NCI-H1417 (cell line): ENCODE measurements at places on chromosomes 4 and X.
A peak's percentile ranks its signal among the peaks of the same experiment; 100 is the strongest.

- DNase-seq = no peak
Observed at GRCh38 chrX:147917700-147918695, 6.3 kb downstream of the FMR1 start.

- DNase-seq = peak; percentile 6
Observed at GRCh38 chrX:152992115-152992514, 1.8 kb downstream of the PNMA5 start.

- DNase-seq = no peak
Observed at GRCh38 chrX:54776987-54777672, 20.9 kb downstream of the ITIH6 start.

DNA sequence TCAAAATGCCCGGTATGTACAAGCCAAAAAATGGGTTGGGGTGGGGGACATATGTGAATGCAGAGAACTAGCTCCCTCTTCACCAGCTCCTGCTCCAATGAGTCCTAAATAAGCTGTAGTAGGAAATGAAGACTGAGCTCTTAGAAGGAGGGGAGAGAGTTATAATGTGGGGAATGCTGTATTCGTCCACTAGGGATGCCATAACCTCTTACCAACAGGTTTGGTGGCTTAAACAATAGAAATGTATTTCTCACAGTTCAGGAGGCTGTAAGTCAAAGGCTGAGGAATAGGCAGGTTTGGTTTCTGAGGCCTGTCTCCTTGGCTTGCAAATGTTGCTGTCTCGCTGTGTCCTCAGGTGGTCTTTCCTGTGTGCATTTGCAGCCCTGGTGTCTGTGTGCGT is 4.4 kb upstream of the INPP4B start:
- DNase-seq = peak; percentile 15

DNA sequence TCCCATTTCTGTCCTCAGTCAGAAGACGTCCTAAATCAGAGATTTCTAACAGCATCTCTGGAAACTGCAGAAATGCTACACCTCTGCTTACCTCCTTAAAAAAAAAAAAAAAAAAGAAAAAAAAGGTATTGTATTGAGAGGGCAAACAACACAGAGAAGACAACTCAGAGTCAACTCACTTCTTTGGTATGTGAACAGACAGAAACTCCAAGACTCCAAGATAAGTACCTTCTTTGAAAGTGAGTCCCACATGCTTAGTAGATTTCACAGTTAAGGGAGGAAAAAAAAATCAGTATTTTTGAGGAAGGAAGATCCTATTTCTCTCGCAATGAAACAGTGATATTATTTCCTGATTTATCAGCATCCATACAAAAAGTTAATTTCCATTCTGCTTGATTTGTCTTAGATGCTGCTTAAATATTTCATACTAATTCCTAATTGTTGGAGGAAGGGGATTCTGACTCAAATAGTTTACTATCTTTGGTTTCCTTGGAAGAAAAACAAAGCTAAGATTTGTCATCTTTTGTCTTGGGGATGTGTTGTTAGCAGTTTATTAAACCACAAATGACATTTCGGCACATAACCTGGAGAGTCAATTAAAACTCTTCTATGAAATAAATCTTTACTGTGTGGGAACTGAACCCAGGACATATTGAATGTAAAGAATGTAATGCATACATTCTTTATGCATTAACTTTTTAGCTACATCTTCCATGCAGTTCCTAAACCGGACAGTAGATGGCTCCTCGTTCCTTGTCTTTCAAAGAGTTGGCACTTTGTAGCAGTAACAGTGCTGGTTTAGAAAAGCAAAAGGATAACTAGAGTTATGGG is 4.7 kb downstream of the RASGEF1B start:
- DNase-seq = peak; percentile 96

DNA sequence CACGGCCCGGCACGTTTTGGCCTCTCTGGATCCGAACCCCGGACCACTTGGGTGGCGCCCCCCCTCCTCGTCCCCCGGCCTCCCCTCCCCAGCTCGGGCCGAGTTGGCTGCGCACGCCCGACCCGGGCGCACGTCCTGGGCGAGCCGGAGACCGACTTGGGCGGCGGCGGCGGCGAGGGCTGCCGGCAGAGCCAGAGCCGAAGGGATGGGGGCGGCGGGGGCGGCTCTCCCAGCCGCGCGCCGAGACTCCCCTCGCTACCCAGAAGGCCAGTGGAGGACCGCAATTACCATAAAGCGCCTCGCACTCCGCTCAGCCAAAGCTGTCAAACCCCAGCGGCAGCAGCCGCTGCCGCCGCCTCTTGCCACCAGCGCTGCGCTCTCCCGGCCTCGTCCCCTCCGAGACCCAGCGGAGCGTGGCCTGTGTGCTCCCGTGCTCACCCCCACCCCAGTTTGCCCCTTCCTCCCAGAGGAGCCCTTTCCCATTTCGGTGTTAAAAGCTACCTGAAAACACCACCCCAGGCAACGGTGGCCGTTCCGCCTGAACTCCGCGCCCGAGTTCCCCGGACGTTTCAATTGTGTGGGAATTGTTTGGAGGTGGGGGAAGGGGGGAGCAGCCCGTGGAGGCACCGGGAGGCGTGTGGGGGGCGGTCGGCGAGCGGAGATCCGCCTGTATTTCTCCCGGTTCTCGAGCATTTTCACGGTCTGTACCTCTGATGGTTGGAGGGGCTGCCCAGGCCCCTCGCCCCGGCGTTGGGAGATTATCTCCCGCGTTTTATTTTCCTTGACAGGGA is 701 bp upstream of the BCOR start:
- DNase-seq = peak; percentile 84

DNA sequence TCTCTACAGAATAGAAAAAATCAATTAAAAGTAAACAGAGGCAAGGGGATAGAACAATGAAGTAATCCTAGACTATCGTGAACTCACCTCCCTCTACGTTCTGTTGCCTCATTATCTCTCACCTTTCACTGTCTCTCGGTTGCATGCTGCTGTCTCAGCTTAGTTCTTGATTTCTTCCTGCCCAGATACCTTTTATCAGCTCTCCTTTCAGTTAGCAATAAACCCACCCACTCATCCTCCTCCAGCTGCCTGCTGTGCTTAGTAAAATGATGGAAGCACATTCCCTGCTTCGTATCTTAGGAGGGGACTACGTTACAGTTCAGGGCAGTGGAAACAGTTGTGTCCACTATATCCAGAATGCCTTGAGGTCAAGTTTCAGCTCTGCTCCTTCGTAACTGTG is 1709.5 kb upstream of the AGA start:
- DNase-seq = no peak

- DNase-seq = no peak
Observed at GRCh38 chr4:169956091-169956843, 69.9 kb downstream of the MFAP3L start.

GRCh38 chrX:9911487-9911886 is 55.7 kb upstream of the CLDN34 start:
- no peak for DNase-seq

DNA sequence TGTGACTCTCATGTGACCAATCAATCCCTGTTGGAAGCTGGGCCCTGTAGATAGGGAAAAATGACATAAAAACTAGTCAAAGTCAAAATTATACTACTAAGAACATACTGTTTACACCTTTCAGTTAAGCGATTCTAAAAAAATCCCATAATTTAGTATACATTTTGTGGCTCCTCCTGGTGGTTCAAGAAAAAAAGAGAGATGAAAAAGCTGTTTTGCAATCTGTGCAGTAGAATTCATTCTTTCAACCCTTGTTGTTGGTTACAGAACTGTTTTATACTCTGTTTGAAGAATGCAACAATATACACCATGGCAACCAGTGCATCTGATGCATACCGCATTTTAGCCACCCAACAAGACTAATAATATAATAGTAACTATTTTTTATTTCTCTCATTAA is 66.8 kb upstream of the ANK2 start:
- DNase-seq = no peak

DNA sequence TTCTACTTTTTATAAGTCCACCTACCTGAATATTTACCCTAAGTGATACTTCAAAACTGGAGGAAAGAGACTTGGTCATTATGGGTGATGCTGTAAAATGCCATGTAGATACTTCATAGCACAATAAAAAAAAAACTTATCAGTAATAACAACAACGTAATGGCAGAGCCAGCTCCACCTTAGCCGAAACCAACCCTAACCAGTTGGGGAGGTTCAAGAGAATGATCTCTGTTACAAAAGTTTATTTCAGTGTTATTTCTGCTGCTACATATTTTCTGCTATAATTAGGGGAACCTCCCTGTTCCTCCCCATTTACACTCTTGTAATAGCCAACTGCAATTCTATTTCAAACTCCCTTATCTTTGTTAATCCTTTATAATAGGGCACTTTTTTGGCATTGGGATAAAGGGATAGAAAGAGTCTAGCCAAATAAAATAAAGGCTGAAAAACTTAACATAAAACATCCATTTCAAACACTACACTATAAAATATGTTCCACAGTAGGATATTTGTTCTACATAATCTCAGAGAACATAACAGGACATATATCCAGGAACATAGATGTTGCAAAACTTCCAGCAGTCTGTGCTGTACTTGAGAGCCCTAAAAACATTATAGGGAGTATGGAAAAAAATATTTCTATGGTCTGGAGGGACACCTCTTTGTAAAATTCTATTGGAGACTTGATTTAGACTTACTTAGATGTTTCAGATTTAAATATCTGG is 138.7 kb upstream of the POF1B start:
- DNase-seq = no peak

DNA sequence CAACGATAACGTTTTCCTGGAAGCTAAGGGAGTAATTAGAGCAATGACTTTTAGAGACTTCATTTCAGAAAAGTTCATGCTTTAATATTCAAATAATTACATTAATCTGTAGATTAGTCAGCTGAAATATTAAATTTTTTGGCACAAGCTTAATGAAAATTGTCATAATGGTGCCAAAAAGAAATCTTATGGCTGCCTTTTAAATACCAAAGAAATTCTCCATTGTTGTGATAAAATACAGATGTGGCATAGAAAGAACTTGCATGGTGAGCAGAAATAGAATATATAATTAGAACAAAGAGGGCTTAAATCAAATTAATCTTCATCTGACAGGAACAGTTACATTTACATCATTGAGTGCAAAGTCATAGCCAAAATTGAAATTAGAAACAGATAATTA is 263.5 kb downstream of the AFF2 start:
- DNase-seq = no peak

GRCh38 chrX:136725441-136726104 is 55.2 kb downstream of the ARHGEF6 start:
- DNase-seq = no peak

DNA sequence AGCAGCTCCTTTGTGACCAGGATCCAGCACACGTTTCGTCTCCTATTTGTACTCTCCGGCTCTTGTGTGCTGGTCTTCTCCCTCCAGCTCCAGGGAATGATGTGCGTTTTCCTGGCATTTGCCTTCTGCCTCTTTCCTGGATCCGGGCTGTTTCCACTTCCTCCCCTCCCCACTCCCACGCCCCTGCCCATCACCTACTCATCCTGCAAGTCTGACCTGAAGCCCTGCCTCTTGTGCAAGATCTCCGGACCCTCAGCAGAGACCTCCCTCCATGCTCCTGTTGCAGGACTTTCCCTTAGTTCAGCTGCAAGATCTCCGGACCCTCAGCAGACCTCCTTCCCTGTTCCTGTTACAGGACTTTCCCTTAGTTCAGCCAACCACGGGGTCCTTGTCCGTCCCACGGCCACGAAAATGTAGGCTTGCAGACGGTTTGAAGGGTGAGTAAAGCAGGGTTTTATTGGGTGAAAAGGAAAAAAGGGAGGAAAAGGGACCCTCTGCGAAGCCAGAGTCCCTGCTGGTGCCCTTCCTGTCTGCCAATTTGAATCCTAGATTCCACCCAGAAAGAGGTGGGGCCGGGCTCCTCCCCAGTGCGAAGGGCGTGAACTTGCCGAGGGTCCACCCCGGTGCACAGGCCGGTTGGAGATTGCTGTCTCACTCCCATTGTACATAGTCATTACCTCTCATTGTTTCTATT is 74.4 kb upstream of the IRF2 start:
- DNase-seq = no peak
